Natural killer cell (primary cell): ENCODE measurements at places on chromosomes 2 and 18. TPM values are rescaled to one million over a fixed set of nuclear protein-coding genes. Genes with fewer than 3 reads are reported as not detected.

DNA sequence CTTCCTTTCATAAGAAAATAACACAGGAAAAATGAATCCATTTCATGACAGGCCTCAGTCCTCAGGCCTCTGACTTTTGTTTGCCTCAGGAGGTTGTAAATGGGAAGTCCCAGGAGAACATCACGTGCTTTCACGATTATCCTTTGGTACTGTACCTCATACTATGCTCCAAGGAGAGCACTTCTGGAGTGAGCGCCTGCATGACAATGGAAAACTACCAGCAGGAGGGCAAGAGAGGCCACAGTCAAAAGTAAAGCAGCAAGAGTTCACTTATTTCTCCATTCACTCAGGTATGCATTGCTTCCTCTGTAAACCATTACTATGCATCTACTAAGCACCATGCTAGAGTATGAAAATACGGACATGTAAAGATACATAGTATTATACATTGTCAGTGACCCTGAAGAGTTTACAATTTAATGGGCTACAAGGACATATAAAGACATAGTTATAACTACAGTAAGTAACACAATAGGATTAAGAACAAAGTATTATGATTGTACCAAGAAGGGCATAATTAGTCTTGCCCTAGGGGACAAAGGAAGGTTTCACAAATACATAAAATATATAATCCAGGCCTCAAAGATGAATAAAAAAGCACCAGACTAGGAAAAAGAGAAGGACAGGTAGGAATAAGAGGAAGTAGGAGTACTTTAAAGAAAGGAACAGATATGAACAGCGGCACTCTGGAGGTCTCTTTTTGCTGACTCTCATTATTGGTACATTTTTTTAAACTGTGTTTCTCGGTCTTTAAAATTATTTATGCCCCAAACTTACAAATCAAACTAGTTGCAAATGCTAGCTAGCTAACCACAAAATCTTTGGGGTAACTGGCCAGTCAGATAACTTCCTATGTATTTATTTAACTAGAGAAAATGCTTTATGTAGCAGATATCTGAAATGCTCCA, 806.7 kb downstream of the NRXN1 start:
- H3K27ac ChIP-seq: no peak overlapping the region
- no peak overlapping the region for H3K4me3 ChIP-seq
- H3K36me3 ChIP-seq: no peaks in the 10 kb centered on the region
- no peaks in the 10 kb centered on the region for H3K4me1 ChIP-seq
- DNase-seq: no peak
- no peaks in the 10 kb centered on the region for H3K27me3 ChIP-seq

GRCh38 chr2:212330263-212330662, 208.3 kb downstream of the ERBB4 start:
- H3K27me3 ChIP-seq: no peaks in the 10 kb centered on the region
- H3K27ac ChIP-seq: no peak overlapping the region
- H3K4me3 ChIP-seq: no peak overlapping the region
- no peaks in the 10 kb centered on the region for H3K36me3 ChIP-seq

DNA sequence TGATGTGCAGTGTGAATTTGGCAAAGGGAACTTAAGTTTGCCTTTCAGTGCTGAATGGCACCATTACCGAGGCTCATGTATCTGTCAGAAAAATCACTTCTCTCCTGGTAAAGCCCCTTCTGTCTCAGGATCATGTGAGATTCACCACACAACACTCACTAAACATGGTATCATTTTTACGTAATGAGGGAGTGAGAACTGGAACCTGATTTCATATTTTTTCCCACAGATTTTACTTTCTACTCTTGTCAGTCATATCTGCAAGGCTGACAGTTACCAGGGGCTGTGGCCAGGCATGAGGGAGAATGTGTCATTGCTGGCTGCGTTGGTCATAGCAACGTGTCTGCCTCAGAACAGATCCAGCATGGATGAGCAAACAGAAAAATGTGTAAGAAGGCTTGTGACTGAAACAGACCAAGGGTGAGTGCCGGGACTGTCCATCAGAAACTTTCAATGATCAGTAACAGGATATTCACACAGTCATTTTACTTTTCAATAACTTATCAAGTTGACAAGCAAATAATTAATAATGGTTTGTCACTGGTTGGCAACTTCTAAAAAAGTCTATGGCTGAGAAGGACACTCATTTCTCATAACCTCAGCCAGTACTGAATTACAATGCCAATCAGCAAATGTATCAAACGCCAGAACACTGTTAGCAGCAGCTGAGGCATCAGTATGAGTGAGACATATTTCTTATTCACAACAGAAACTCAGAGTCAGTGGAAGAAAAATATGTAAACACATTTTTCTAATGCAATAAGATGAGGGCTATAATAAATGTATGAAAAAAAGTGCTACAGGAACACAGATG, 100.5 kb downstream of the CDC42EP3 start:
- H3K27ac ChIP-seq: no peak overlapping the region
- H3K4me1 ChIP-seq: peaks cover 20% of the 10 kb centered on the region
- no peak for DNase-seq
- H3K27me3 ChIP-seq: no peaks in the 10 kb centered on the region

- no peak for DNase-seq
- no peak overlapping the region for H3K27ac ChIP-seq
- no peaks in the 10 kb centered on the region for H3K36me3 ChIP-seq
- H3K27me3 ChIP-seq: no peaks in the 10 kb centered on the region
These were observed 575 bp downstream of the CCDC150 start for GRCh38 chr2:196640031-196640548.

DNA sequence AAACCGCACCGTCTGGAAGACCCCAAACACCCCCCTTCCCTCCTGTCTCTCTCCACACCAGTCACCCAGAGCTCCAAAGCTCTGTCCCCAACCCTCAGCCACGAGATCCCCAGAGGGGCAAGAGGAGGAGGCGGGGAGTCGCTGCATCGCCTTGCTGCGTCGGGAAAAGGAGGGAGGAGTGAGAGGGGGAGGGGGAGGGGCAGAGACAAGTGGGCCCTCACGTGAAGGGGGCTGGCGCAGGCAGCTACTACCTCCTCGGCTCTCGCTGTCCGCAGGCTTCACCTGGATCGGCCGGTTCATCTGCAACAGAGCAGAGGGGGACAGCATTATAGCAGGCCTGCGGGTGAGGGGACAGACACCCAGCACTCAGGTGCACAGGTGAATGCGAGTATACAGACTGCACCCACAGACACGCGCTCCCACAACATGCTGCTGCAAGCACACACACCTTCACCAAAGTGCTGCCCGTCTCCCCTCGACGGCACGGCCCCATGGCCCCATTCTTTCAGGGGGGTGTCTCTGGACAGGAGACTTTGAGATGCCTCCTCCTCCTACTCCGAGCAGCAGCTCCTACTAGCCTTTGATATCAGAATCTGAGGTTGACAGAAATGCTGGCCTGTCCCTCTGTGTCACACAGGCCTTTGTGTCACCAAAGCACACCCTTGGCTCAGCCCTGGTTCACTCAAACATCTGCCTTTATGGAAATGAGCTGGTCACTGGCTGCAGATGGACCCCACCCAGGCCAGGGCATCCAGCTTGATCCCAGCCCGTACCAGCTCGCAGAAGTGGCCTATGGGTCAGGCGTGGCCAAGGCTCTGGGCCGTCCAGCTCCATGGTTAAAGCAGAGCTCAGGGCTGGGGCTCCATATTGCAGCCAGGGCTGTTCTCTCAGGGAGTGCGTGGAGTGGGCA, 243.8 kb downstream of the CELF4 start:
- H3K27me3 ChIP-seq: no peaks in the 10 kb centered on the region
- no peak for DNase-seq
- H3K4me1 ChIP-seq: no peaks in the 10 kb centered on the region
- no peak overlapping the region for H3K4me3 ChIP-seq
- no peak overlapping the region for H3K27ac ChIP-seq
- no peaks in the 10 kb centered on the region for H3K36me3 ChIP-seq

GRCh38 chr2:229596796-229597195, 117.6 kb downstream of the DNER start:
- H3K36me3 ChIP-seq: no peaks in the 10 kb centered on the region
- H3K27ac ChIP-seq: no peak overlapping the region
- no peak for DNase-seq
- H3K4me3 ChIP-seq: no peak overlapping the region
- no peaks in the 10 kb centered on the region for H3K4me1 ChIP-seq

- H3K27ac ChIP-seq: peak overlapping the region; percentile 12
- H3K27me3 ChIP-seq: no peaks in the 10 kb centered on the region
- no peak overlapping the region for H3K4me3 ChIP-seq
- peaks cover 26% of the 10 kb centered on the region for H3K4me1 ChIP-seq
- H3K36me3 ChIP-seq: peaks cover 3% of the 10 kb centered on the region
These were observed 104.4 kb downstream of the DOCK10 start for GRCh38 chr2:224937887-224938286.

- DNase-seq: peak; percentile 46
- no peak overlapping the region for H3K27ac ChIP-seq
- H3K27me3 ChIP-seq: no peaks in the 10 kb centered on the region
These were observed 181.5 kb downstream of the KLHL29 start for GRCh38 chr2:23566241-23567142.

Gene ST6GAL2
- not detected for total RNA-seq

Gene HOXD12
- total RNA-seq: not detected

Gene FBLN7
- total RNA-seq: 0.48 TPM

Gene SERPINB12
- total RNA-seq: not detected
